ENCODE measurements at places on chromosomes 2 and 18.

- no peak for DNase-seq
These were observed 64.9 kb downstream of the BOD1L2 start for GRCh38 chr18:57211776-57212175.

DNA sequence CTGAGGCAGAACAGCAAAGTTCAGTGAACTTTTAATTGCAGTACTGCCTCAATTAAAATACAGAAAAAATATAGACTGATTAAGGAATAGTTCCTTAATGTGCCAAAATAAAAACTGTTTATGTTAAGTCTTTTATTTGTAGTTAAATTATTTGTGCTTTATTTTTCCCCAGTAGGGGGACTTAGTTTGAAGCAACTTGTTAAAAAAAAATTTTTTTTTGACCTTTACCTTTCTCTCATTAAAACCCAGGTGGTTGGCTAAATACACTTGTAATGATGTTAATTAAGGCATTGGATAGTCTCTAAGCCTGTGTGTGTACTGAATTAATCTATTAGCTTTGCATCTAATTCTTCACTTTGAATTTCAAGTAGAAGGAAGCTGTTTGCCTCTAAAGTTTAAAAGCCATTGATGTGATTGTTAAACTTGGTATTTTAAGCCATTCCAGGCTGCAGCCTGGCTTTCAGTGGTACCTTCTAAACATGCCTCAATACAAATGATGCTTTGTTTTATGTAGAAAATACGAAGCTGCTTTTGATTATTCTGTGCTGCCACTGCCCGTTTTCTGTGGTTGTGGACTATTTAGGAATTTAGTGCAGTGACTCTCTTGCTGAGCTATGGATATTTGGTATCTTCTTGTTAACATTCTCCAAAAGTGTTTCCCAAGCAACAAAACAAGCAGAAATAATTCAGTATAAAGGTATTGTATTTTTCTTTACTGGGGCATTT lies 102.9 kb downstream of the TANC1 start:
- no peak for DNase-seq

DNA sequence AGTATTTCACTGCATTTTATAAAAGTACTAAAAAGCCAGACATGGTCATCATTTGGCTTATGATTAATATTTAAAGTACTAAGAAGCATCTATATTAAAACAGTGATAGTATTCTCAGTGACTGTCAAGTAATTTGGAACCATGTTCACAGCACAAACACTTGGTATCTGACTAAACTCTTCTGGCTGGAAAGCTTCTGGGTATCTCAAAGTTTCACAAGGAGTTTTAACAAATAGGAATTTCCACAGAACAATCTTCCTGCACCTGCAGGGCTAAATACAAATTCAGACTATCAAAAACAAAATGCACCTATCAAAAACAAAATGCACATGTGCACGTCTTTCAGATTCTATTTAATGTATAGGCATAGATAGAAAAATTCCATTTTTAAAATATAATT lies 158.8 kb downstream of the L3MBTL4 start:
- no peak for DNase-seq

DNA sequence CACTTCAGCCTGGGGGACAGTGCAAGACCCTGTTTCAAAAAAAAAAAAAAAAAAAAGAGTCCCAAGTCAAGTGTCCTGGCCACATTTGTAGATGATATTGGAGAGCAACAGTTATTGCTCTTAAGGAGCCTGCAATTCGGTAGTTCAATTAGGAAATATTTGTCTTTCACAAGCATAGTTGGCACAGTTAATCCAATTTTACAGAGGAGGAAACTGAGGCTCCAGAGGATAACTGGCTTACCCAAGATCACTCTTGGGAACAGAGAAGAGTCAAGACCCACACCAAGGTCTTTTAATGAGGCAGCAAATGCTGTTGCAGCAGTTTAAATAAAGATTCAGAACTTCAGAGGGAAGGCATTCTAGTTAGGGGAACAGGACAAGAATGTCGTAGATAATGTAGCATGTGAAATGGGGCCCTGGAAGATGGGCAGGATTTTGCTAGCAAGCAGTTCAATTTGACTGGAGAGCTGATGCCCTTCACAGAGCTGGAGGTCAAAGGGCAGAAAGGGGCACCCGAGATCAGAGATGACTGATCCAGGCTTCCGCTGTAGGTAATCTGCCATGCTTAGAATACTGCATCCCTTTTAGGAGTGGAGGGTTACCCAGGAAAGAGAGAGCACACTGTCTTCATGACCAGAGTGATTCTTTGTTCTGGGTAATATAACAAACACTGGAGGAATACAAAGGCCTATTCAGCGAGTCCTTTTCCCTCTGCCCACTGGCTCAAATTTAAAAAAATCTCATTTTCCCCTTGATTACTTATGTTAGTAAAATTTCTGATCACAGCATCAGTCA lies 3.0 kb downstream of the NPC1 start:
- no peak for DNase-seq

DNA sequence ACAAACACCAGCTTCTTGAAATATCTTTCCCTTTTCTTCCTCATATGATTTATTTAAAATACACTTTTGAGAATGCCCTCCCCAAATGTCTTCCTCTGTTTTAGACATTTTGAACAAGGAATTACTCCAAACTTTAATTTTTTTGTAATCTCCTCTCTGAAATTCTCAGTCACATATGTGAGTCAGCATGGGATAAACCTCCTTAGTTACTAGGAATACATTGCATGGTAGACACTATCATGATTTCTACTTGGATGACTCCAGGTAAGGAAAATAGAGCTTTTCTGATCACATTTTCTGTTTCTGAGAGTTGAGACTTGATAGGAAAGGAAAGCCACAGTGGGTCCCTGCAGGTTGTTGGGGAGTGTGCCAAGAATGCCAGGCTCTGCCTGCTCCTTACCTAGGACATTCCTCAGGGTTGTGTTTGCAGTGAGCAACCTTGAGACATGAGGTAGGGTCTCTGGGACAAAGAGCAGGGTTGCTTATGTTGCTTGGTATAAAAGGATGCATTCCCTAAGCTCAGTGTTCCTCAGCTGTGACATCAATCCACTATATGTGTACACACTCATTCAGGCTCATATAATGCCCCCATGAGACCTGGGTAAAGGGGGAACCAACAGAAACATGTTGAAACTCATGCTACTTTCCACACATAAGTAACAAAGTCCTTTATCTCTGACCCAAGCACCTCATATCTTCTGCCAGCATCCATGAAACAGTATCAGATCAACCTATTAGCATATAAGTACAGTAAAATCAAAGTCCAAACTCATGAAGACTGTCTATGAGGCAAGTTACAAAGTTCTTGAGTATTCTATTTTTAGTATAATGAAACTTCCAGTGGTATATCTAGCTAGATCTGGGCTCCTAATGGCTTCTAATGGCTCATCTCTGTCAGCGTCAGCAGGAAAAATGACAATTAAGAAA lies 112.8 kb upstream of the SCN1A start:
- DNase-seq: peak; percentile 47

DNA sequence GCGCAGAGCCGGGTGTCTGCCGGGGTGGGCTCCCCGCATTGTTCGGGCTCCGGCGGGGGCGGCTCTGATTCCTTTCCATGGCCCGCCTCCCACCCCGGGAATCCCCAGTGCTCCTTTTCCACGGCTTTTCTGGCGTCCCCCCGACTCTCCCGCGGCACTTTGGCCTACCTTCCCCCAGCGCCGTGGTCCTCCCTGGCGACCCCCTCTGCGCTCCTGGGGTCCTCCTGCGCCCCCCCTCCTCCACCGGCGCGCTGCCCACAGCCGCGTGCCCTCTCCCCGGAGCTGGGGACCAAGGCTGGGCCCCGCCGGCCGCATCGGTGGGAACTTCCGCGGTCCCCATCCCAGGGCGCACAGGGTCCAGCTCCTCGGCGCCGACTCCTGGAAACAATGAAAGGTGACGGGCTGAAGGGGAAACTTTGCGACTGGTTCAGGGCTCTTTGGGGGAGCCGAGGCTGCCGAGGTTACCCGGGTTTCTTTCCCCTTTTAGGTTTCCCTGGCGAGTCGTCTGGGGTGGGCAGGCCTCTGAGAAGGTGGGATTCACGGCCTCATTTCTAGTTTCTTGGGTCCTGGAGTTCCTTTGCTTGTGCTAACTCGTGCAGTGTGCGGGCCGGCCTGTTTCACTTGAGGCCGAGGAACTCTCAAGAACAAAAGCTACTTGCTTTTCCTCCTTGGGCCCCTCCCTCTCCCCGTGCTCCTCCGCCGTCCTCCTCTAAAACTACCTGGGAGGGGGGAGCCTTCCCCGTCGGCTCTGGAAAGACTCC lies 2.2 kb downstream of the TGIF1 start:
- DNase-seq: peak; percentile 77

GRCh38 chr2:51673628-51674027 lies 641.7 kb upstream of the NRXN1 start:
- no peak for DNase-seq

DNA sequence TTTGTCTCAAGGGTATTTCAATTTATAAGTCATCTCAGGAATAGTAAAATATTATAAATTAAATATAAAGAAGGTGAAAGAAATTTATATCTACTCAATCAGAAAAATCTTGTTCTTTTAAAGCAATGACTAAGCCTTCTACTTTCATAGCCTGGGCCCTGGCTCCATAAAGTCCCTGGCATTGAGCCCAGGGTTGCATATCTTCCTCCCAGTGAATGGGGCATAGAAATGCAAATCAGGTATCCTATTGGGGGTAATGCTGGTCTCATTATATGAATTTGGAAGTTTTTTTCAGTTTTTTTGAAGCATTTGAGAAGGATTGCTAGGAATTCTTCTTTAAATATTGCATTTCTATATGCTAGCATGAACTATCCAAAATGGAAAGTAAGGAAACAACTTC lies 73.9 kb upstream of the MC2R start:
- no peak for DNase-seq

- DNase-seq: no peak
These were observed 1.4 kb downstream of the PRKD3 start for GRCh38 chr2:37323176-37323780.

DNA sequence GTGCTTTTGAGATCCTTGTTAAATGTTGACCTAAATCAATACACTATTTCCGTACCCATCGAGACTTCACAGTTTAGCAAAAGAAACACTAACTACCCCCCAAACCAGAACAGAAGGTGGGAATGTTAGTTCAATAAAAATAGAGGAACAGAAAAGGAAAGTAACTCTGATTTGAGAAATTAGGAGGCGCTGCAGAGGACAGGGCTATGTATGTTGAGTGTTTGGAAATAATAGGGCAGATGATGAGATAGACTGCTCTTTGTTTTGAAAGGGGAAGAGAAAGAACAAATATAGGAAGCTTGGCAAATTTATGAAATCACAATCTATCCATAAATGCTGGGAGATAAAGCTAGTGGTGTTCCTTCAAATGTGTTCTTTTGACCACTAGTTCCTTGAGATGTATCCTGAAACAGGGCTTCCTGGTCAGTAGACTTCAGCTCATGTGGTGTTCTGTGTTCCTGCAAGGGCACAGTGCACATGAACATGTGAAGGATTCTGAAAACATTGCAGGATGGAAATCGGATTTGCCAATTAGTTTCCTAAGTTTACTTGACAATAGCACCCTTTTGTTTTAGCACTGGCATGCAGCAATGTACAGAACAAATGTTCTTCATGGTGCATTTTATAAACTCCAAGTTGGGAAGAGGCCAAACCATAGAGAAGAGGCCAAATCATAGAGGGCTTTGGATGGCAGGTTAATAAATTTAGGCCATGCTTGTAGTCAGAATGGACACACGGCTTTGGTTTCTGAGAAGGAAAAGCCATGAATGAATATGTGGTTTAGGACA lies 39.8 kb downstream of the RHBDD1 start:
- DNase-seq: no peak

DNA sequence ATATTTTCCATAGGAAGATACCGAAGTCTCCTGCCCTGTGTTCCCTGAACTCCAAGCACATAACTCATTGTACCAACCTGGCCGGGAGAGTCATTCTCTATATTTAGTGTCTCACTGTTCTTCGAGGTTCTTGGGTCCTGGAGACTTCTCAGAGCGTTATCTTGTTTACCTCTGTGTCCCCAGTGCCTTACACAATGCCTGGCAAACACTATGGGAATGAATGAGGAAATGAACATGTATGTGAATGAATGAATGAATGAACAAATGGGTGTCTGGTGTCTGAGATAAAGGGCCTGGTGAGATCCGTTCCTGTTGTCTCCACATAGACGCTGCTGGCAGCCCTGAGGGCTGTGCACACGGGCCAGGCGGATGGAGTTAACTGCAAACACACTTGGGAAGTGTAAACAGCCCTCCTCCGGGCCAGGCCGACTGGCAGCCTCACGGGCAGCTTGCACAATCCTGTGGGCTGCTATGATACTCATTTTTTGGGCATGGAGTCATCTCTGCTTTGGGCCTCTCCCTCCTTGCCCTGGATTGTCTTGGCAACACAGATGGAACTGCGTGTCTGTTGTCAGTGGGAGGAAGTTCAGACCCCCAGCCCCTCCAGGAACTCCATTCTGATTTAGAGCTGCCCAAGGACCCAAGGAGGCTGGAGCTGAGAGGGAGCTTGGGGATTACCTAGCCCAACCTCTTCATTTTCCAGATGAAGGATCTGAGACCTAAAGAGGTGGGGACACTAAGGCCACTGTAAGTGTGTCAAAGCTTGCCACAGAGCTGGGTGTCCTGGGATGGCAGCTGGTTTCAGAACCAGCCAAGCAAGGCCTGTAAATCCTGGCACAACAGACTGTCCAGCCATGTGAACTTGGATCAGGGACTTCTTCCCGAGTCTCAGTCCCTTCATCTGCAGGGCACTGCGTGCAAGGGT lies 124.4 kb downstream of the INHBB start:
- peak; percentile 95 for DNase-seq

DNA sequence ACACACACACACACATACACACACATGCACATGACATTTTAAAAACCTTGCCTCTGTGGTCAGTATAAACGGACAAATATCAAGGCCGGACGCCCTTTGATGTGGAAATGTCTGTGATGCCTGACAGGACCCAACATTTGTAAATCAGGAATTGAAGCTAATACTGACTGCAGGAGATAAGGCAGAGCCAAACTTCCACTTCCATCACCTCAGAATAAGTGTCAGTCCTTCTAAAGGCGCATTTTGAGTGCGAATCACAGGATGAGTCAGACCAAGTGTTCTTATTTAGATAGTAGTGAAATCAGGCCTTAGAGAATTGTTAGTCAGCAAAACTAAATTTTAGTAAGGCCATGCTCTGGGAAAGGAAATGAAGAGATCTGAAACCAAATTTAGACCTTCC lies 211.7 kb upstream of the LRATD1 start:
- DNase-seq: peak; percentile 34

Measured in iris pigment epithelial cell (primary cell).